ENCODE measurements at places on chromosomes 2 and 18. TPM values are rescaled to one million over a fixed set of nuclear protein-coding genes. Genes with fewer than 3 reads are reported as not detected.

Gene CYBRD1
- polyA plus RNA-seq = 60.1 TPM

Gene ACTG2
- polyA plus RNA-seq = 93.4 TPM

DNA sequence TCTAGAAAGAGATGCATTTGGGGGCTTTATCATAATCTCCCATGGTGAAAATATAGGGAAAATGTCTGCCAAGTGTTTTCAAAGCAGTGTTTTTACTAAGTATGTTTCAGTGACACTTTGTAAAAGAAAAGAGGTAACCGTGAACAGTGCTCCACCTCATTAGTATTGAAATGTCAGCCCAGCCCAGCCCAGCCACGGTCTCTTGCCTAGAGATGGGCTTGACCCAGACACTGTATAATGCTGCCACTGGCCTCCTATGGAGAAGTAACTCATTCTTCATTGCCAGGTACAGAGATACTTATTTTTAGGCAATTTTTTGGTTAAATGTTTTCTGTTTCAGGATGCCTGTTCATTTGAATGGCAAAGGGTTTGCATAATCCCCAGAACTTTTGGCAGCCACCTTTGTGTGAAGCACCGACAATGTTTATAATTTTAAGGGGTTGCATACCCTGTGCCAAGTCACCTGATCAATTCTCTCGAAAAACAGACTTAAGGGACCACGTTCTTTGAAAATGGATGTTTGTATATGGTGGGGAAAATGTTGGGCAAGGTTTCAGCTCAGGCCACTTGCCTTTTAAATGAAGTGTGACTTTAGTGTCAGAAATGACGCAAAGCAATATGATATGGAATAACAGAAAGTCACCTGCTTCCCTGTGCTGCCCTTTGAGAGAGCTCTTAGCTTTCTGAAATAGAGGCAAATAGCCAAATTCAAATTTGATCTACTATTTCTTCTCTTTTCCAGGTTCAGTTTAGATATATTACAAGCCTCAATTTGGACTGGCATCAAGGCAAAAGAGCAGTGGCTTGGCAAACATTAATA lies 314.5 kb upstream of the RGPD4 start:
- no peaks in the 10 kb centered on the region for H3K27me3 ChIP-seq
- no peaks in the 10 kb centered on the region for H3K36me3 ChIP-seq
- H3K4me3 ChIP-seq = no peak overlapping the region
- DNase-seq = no peak

DNA sequence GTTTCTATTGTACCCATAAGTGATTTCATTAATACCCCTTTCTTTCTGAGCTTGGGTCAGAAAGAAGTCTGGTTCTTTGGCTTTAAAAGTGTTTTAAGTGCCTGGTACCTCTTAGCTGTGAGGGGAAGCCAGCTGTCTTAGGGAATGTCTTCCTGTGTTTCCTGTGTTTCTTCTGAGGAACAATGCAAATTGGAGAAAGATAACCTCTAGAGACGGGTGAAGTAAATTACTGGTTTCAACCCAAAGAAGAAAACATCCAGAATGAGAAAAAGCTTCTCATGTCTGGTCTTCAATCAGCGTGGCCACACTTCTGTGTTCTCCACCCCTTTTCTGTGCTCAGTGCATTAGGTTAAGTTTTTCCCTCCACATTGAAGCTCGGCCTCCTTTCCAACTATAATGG lies 10.2 kb upstream of the CHN1 start:
- no peaks in the 10 kb centered on the region for H3K36me3 ChIP-seq
- DNase-seq = no peak
- no peak overlapping the region for H3K27ac ChIP-seq

- H3K27me3 ChIP-seq = no peaks in the 10 kb centered on the region
- H3K4me1 ChIP-seq = no peaks in the 10 kb centered on the region
- H3K4me3 ChIP-seq = no peak overlapping the region
- H3K36me3 ChIP-seq = no peaks in the 10 kb centered on the region
- no peak overlapping the region for H3K27ac ChIP-seq
These were observed 115.6 kb downstream of the SMAD7 start for GRCh38 chr18:48835119-48835518.

DNA sequence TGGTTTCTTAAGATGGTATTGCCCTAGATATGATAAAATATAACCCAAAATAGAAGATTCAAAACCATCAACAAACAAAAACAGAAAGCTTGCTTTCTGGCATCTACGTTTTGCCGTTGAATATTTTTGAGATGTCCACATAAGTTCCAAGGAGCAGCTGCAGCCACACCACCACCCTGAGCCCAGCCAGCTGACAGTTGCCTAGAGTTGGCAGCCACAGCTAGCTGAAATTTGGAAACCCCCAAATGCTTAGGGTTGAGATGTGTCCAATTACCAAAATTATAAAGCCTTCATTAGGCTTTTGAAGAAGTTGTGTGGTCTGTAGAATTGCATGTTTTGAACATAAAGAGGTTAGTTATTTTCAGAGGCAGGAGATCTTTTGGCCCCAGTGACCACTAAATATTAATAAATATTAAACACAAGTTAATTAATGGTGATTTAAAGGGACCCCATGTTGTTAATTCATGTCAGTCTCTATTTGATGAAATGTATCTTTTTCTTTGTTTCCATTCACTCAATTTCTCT lies 118.1 kb upstream of the DTNA start:
- H3K4me3 ChIP-seq = no peak overlapping the region
- no peaks in the 10 kb centered on the region for H3K4me1 ChIP-seq
- no peaks in the 10 kb centered on the region for H3K36me3 ChIP-seq
- no peak overlapping the region for H3K27ac ChIP-seq

DNA sequence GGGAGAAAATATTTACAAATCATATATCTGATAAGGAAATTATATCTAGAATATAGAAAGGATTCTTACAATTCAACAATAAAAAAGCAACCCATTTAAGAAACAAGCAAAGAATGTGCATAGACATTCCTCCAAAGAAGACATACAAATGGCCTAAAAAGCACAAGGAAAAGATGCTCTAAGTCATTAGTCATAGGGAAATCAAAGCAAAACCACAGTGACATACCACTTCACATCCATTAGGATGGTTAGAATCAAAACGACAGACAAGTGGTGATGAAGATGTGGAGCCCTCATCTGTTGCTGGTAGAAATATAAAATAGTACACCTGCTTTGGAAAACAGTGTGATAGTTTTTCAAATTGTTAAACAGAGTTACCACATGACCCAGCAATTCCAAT lies 48.2 kb downstream of the MAPRE2 start:
- no peak overlapping the region for H3K4me3 ChIP-seq
- no peaks in the 10 kb centered on the region for H3K27me3 ChIP-seq
- no peak overlapping the region for H3K27ac ChIP-seq
- no peak for DNase-seq
- H3K36me3 ChIP-seq = no peaks in the 10 kb centered on the region

GRCh38 chr2:241821460-241822263 lies 12.7 kb downstream of the NEU4 start:
- no peaks in the 10 kb centered on the region for H3K36me3 ChIP-seq
- peak; percentile 10 for DNase-seq
- H3K4me1 ChIP-seq = no peaks in the 10 kb centered on the region
- H3K27ac ChIP-seq = no peak overlapping the region
- no peaks in the 10 kb centered on the region for H3K27me3 ChIP-seq
